ENCODE measurements at places on chromosomes 7 and 10. TPM values are rescaled to one million over a fixed set of nuclear protein-coding genes. Genes with fewer than 3 reads are reported as not detected.

- no peak for DNase-seq
These were observed 35.0 kb downstream of the TNS3 start for GRCh38 chr7:47546733-47547494.

GRCh38 chr7:36216063-36216684 lies 63.1 kb downstream of the EEPD1 start:
- no peak for DNase-seq

GRCh38 chr10:87547734-87548311 lies 43.1 kb downstream of the MINPP1 start:
- DNase-seq, result no peak

GRCh38 chr10:91311601-91312381 lies 91.3 kb downstream of the PCGF5 start:
- peak; percentile 25 for DNase-seq

The SLC26A5 gene
- total RNA-seq, result not detected

The OR2A42 gene
- not detected for total RNA-seq

The CYP3A5 gene
- total RNA-seq, result 0.74 TPM

All from NCI-H460 (cell line).